ENCODE measurements at places on chromosomes 5 and 9.

GRCh38 chr9:108468364-108468763 lies 387.4 kb downstream of the ACTL7B start:
- no peak for DNase-seq

DNA sequence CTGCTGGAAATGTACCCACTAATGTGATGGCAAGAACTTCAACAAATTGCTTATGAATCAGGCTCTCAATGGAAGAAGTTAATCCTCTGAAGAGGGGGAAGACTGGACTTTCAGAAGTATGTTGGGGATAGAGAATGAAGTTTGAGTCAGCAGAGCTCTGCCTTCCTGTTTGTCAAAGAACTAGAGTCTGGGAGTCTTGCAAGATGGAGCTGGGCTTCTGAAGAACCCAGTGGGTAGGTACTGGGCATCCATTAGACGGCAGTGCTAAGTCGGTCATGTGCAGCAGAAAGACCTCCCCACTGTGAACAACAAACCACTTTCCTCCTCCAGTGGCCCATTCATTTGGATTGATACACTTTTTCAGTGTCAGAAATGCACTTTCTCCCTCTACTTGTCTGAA lies 34.6 kb downstream of the OTULIN start:
- no peak for DNase-seq

DNA sequence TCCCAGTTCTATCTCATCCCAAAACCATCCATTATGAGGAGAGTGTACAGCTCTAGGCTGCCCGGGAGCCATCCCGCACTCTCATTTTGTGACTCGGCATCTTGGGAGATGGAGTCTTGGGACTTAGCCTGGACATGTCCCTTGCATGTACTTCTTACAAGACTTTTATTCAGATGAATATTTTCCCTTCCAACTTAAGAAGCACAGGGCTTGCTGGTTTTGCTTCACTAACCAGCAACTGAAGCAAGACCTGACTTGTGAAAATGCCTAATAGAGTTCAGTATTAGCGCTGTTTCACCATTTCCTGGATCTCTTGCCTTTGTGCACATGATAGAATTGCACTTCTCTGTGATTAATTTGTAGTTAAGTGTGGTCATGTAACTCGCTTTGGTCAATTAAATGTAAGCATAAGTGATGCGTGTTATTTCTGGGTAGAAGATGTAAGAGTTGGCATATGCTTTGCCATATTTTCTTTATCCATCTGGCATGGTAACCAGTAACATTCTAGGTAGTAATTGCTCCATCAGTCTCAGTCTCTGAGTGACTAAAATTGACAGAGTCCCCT lies 55.8 kb downstream of the PDCD1LG2 start:
- no peak for DNase-seq

DNA sequence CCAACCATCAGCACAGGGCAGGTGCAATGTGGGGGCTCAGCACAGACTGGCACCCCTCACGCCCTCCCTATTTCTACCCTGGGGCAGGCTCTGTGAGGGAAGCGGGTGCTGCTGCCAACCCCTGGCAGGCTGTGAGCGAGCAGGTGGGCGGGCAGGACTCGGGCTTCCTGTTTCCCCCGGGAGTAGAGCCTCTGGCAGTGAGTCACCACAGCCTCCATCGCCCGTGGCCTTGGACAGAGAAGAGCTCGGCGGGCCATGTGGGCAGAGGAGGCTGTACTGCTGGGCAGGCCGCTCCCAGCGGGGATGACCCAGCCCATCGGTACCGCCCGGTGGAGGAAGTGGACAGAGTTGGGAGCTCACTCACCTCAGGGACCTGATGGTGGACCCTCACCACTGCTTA lies 16.6 kb downstream of the KCNT1 start:
- no peak for DNase-seq

- no peak for DNase-seq
These were observed 197.1 kb downstream of the MED10 start for GRCh38 chr5:6181147-6181729.

GRCh38 chr9:14119694-14120514 lies 194.0 kb downstream of the NFIB start:
- no peak for DNase-seq

GRCh38 chr9:107932601-107933000 lies 443.0 kb upstream of the KLF4 start:
- DNase-seq: no peak

DNA sequence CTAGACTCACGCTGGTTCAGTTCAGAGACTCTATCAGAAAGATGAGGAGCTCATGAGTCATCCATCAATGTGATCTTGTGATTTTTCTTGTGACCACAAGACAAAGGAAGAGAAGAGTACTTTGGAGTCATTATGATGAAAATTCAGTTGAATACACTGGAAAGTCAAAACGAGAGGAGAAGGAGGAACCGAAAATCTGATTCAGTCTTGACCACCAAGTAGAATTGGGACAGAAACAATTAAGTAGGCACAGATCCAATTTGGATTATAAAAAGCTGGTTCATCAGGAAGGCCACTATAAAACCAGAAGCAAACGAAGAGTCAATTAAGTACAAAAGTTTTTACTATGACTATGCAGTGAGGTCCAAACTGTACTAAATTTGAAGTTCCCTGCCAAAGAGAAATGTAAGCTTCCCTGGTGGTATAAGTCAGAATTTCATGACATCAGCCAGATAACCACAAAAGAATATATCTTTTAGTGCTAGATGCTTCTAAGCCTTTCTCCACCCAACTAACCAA lies 90.9 kb downstream of the THBS4 start:
- DNase-seq: no peak

DNA sequence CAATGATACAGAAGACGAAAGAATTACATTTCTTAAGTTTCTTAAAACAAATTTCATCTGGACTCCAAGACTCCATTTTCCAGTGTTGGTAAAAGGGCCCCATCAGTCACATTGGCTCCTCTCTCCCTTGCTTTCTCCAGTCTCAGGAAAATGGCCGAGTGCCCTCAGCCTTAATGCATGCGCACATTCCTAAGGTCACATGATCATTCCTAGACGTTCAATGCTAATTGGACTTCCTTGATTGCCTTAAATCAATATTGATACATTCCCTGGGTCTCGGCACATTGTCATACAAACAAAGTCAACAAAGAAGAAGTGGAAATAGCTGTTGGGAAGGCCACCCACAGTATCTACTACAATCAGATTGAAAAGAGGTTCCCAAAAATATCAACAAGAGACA lies 413.6 kb upstream of the GRAMD2B start:
- DNase-seq: no peak

DNA sequence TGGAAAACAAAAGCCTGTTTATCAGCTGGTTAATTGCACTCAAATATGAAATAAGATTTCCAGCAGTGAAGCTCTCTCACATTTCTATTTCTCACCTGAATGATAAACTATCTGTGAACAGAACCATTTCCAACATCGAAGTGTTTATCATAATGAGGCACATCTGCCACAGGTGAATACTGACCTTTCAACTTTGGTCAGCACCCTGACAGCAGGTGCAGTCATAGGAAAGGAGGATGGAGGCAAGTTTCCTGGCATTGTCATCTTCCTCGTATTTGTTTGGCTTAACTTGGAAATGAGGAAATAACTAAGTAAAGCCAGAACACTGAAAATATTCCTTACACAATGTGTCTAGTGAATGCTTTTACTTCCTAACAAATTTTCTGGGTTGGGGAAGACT lies 716.4 kb downstream of the NR2F1-AS1 start:
- DNase-seq: no peak

DNA sequence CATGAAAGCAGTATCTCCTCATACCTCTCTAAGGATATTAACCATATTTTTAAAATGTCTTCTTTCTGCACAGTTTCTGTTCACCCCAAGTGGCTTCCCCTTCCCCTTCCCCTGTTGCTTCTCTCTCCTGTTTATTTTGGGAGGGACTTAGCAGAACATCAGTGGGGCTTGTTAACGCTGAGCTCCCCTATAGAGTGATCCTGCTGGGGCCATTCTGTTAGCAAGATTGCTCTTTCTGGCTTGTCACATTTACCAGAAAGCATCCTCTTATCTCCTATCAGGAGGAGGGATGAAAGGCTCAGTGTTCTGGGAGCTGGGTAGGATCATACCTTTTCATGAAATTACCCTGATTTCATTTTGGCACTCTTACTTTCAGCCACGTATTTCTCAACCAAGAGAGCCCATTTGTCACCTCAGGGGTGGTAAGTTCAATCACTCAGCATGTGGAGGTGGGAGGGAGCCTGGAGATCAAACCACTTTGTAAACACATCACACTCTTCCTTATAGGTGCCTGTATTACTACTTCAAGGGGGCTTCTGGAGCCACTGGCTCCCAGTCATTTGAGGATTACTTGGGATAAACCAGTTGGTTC lies 16.7 kb downstream of the NXNL2 start:
- DNase-seq: no peak

- no peak for DNase-seq
These were observed 335.3 kb downstream of the RAB3C start for GRCh38 chr5:58918021-58918729.

- no peak for DNase-seq
These were observed 1231.6 kb upstream of the CDH9 start for GRCh38 chr5:28269978-28270377.

DNA sequence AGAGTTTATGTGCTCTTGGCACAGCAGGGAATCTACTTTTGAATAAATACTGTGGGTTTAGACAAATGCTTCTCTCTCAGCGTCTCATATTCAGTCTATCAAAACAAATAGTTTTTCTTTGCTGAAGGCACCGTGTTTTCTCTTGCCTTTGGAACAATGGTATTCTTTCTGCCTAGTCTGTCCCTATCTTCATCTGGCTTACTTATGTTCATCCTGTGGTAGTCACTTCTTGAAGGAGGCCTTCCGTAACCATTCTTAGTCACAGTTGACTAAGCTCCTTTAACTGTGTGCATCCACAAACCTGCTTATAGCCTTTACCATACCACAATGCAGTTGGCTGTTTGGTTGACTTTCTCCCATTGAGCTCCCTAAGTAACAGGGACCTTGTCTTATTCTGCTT lies 45.9 kb downstream of the LARP1 start:
- DNase-seq: no peak
